ENCODE measurements at places on chromosomes 5 and 9.

- DNase-seq: no peak
Observed at GRCh38 chr9:29775491-29775890, 2202.2 kb upstream of the C9orf72 start.

DNA sequence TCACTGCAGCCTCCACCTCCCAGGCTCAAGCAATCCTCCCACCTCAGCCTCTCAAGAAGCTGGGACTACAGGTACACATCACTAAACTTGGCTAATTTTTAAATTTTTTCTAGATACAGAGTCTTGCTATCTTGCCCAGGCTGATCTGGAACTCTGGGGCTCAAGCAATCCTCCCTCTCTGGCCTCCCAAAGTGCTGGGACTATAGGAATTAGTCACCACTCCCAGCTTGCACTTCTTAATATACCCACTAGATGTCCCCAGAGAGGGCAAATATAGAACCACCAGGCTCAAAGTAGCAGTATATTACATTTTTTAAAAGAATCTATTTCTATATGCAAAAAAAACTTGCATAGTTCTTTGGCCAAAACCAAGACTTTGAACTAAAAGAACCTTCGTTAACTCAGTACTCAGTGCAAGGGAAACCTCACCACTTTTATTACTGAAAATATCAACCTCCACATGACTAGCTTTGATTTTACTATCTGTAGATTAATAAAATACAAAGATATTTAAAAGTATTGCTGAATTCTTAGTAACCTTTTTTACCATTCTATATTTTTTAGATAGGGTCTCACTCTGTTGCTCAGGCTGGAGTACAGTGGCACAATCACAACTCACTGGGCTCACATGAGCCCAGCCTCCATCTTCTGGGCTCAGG is 25.8 kb upstream of the HSD17B3 start:
- no peak for DNase-seq

GRCh38 chr9:98807070-98807813 is at the start of gene GALNT12:
Gene GALNT12, plus strand, starts transcription at chr9:98807670. Its CDS starts 29 bp downstream, at chr9:98807699.
- no peak for DNase-seq

DNA sequence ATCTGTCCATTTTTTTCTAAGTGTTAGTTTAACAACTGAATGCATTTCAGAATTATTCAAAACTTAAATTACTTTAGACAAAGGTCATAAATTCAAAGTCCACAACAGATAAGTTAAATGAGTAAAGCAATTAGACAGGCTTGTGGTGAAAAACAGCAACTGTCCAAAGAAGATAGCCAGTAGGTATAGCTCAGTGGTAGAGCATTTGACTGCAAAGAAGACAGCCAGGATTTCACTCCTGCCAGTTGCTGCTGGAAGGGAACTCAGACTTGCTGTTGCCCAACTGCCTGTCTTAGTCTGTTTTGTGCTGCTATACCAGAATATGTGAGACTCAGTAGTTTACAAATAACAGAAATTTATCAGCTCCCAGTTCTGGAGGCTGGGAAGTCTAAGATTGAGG is 10.0 kb downstream of the FANCC start:
- no peak for DNase-seq

- DNase-seq: no peak
Observed at GRCh38 chr5:74235552-74235951, 405.0 kb downstream of the ENC1 start.

- DNase-seq: no peak
Observed at GRCh38 chr5:176748073-176748966, 62.0 kb upstream of the UNC5A start.

DNA sequence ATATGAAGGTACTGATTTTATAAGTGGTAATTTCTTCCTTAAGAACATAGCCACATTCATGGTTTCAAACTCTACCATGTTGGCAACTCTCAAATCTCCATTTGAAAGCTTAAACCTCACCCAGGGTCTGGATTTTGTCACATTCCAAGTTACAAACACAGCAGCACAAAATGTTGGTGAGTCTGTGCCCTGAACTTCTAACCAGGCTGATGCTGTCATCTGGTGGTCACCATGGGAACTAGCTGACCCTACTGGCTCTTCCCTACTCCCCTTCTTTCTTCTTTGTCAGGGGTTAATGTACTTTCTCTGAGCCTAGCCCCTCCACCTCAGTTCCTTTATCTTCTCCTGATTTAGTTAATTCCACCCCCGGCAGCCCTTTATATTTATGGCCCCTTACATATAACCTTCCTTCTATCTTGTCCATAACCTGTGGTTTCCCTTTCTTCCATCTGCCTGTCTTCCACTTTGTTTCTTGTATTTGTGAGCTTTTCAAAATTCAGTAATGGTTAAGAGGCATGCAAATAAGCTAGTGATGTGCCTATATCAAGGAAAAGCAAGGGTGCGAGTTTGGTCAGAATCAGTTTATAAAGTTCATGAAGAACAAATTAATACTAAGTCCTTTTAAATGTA is 35.9 kb downstream of the TGFBR1 start:
- no peak for DNase-seq

- DNase-seq: no peak
Observed at GRCh38 chr9:37914701-37915358, 10.9 kb upstream of the SLC25A51 start.

GRCh38 chr9:136572828-136573625 is 27.2 kb upstream of the NOTCH1 start:
- no peak for DNase-seq

GRCh38 chr5:14560091-14560595 is 21.4 kb upstream of the OTULINL start:
- no peak for DNase-seq

DNA sequence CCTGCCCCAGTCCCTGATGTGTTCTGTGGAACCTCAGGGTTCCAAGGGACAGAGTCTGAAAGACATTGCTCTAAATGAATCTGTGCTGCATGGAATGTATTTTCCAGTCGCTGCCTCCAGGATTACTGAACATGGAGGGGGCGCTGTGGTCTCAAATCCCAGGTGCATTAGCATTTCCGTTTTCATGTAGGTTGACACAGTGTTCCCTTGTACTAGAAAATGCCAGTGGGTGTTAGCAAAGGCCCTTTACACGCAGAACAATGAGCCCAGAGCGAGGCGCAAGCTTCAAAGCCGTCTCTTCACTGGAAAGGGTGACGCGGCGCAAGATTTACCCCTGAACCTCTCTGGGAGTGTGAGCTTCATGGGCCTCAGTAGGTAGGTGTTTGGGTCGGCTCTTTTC is 308.3 kb downstream of the SLIT3 start:
- no peak for DNase-seq

DNA sequence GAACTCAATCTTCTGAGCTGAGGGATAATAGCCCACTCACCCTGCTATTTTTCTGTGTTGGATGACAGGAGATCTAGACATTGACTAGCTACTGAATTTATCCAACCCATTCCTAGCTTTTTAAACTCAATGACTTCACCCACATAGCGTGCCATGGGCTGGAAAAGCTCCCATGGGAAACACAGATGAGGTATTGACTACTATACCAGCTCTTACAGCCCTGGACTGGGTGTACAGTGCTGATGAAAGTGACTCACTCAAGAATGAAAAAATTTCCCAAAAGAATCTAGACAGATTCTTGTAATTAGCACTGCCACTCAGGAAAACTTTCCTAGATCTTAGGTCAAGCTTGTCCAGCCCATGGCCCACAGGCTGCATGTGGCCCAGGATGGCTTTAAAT is 72.7 kb upstream of the NREP start:
- no peak for DNase-seq

DNA sequence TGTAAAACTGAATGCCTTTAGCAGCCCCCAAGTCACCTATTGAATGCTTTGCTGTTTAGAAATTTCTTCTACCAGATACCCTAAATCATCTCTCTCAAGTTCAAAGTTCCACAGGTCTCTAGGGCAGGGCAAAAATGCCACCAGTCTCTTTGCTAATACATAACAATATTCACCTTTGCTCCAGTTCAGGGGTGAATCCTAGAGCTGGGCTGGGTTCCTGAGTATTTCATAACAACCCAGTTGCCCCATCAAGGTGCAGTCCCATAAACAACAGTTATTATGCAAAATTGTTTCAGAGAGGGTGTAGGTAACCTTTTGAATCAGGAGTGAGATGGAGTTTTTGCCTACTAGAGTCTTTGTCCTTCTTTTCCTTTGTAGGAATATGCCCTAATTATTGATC is 19.0 kb upstream of the C1QTNF3 start:
- no peak for DNase-seq

DNA sequence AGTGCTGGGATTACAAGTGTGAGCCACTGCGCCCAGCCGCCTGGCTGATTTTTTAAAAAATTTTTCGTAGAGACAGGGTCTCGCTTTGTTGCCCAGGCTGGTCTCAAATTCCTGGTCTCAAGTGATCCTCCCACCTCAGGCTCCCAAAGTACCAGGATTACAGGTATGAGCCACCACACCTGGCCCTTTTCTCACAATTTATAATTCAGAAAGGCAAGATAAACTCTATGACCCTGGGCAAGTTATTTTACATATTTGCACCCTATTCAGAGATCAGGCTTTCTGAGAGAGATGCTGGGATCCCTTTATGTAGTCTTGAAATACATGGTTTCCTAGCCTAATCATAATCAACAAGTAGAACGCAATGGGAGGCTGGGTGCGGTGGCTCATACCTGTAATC is 20.6 kb downstream of the ZNF346 start:
- DNase-seq: no peak

DNA sequence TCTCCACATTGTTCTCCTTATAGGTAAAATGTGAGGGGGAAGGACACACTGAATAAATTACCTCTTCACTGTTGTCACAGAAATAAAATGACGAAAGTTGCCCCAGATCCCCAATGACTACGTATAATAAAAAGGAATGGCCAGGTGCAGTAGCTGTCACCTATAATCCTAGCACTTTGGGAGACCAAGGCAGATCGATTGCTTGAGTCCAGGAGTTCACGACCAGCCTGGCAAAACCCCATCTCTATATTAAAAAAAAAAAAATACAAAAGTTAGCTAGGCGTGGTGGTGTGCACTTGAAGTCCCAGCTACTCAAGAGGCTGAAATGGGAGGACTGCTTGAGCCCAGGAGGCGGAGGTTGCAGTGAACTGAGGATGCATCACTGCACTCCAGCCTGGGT is 82.2 kb upstream of the APC start:
- no peak for DNase-seq

- no peak for DNase-seq
Observed at GRCh38 chr5:94674490-94675382, 56.3 kb downstream of the SLF1 start.

DNA sequence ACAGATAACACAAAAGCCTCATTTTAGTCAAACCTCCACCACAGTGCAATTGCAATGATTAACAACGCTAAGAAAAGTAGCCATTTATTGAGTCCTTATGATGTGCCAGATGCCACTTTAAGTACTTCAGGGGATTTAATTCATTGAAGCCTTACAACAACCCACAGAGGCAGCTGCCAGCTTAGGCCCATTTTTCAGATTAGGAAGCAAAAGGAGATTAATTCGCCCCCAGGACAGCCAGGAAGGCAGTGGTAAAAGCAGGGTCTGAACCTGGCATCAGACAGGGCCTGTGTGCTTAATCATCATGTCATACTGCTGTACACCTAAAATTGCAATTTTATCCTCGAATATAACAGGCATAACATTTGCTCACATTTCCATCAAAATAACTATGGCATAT is 23.9 kb downstream of the MED27 start:
- DNase-seq: no peak

DNA sequence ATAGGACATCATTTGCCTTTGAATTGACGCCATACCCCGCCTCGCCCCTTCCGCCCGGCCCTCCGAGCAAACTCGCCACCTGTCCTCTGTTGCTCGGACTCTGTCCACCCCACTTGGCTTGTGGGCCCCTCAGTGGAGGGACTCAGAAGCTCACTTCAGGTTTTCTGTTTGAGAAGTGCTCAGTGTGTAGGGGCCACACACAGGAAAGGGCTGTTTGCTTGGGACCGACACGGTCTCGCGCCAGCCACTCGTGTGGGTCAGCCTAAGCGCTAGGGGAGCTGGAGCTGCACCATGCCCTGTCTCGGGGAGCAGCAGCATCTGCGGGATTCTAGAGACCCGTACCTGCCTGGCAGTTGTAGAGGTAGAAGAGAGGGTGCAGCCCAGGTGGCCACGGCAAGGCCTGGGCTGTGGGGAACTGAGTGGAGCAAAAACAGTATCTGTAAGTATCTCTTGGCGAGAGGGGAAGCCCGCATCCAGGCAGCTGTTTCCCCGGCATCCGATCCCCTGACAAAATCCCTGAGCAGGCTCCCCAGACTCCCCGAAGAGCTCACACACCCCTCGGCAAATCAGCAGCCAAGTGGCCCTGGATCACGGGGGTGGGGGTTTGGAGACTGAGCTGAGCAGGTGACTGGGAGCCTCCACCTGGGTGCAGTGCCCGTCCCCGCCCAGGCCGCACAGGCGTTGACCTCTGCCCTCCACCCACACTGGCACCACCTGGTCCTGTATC is 52.2 kb downstream of the COL5A1 start:
- DNase-seq: no peak

DNA sequence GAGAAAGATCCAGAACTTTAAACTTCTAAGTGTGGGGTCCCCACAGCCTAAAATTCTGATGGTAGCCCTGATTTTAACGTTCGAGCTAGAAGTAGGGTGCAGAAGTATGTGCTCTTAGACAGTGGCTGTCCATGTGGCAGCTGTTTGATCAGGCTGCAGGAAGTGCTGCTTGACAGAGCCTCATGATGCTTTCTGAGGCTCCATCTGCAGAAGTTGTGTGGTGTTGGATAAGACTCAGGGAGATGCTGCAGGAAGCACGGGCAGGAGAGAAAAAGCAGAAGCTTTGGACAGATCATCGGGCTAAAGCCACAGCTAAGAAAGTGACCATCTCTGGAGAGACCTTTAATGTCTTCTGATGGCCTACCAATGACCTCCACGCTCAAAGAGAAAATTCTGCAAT is 8.1 kb downstream of the MTMR12 start:
- no peak for DNase-seq

DNA sequence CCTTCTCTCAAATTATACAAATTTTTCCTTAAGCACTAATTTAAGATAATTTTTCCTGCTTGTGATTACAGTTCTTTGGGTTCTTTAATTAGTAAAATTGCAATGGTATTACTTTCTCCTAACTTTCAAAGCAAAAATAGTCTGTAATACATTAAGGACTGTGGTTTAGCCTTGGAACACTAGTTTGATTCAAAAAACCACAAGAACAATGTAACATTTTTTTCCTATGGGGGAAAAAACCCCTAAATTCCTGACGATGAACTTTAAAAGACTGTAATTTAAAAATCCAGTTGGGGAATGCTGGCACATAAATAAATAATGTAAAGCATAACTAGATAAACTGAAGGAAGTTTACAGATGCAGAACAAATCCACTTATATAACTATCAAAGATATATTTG is 65.3 kb downstream of the CDC14B start:
- no peak for DNase-seq

GRCh38 chr9:100856238-100856637 is 172.3 kb upstream of the PLPPR1 start:
- DNase-seq: no peak

GRCh38 chr9:2602704-2603116 is 18.9 kb upstream of the VLDLR start:
- no peak for DNase-seq

DNA sequence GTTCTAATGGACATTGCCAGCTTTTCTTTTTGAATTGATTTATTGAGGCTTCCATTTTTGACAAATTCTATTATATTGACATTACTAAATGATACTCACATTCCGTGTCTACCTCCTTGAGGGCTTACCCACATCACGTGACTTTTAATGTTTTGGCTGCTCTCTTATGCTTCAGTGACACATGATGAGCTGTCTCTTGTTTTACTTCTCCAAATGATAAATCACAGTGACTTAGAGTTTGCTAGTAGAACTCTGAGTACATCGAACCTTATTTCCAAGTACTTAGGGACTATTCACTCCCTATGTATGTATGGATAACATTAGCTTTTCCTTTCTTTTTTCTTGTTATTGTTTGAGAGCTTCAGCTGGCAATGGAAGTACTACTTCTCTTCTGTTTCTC is 169.8 kb upstream of the KCNN2 start:
- no peak for DNase-seq
